Renal cortical epithelial cell (primary cell): ENCODE measurements at places on chromosomes 1 and 21. TPM values are rescaled to one million over a fixed set of nuclear protein-coding genes. Genes with fewer than 3 reads are reported as not detected.
A peak's percentile ranks its signal among the peaks of the same experiment; 100 is the strongest.

DNA sequence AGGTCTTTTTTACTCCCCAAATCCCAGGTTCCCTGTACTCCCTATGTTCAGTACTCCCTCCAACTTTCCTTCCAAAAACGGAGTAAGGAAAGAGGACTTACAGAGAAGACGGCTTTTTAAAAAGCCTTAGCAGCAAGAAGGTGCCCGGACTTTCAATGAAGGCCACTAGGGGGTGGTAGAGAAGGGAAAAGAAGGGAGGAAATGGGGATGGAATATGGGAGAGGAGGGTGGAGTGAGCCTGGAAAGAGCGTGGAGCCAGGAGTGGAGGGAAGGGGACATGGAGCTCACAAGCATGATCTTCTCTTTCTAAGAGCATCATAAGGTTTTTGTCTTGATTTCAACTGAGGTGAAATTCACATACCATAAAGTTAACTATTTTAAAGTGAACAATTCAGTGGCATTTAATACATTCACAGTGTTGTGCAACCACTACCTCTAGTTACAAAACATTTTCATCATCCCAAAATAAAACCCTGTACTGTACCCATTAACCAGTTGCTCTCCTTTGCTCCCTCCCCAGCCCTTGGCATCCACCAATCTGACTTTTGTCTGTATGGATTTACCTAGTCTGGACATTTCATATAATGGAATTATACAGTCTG is 129.9 kb downstream of the ZNF281 start:
- DNase-seq = peak; percentile 50

DNA sequence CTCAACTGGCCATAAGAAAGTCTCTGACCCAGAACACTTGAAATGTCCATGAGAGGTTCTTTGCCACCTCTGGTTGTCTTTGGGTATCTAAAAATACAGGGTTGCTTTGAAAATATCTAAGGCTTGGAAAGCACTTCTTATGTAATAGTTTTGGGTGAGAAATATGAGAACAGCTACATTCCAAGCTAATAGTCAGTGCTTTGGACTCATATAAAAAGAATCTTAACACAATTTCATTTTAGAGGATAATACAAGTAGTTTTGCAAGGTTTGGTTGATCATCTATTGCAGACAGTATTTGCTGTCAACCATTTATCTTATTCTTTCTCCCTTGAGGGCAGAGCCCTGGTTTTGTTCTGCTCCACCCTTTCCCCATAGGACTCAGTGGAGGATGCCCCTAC is 207.5 kb downstream of the KCNK2 start:
- DNase-seq = no peak

DNA sequence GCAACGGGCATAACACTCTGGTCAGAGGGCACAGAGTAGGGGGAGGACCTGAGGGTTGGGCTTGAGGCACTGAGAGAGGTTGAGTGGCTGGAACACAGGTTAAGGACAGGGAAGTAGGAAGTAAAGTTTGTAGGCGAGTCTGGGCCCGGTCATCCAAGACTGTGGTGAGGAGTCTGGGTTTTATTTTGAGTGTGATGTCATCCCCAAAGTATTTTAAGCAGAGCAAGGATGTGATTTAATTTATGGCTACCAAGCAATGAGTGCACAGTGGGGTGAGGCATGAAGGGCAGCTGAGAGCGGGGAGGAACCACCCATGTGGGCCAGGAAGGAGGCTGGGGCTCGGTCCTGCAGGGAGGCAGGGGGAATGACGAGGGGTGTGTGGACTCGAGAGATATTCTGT is 11.2 kb upstream of the VWA5B1 start:
- peak; percentile 84 for DNase-seq

GRCh38 chr1:225253784-225254183 is 174.1 kb downstream of the LBR start:
- DNase-seq = no peak

The BEND5 gene
- 1.9 and 6.0 TPM in 2 replicates for total RNA-seq
